NCI-H2029 treated with DMSO at 0.1 percent for 48 hours (cell line): ENCODE measurements at places on chromosomes 3 and 15.
A peak's percentile ranks its signal among the peaks of the same experiment; 100 is the strongest.

DNA sequence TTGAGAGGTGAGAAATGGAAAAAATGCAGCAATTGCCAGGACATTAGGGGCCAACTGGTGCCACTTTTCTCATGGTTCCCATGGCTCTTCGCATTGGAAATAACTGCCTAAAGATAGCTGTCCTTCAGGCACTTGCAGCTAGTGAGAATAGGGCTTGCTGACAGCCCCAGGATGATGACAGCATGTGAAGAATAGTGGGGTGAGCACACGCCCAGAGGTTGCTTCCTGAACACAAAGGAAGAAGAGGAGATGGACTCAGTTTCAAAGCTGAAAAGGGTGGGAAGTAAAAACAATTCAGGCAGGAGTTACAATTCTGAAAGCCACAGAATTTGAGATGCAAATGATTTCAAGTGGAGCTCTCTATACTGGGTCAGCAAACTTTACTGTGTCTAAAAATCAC, 45.6 kb downstream of the TNFAIP8L3 start:
- no peak for DNase-seq

GRCh38 chr3:147937341-147937740, 528.2 kb downstream of the ZIC1 start:
- no peak for DNase-seq

DNA sequence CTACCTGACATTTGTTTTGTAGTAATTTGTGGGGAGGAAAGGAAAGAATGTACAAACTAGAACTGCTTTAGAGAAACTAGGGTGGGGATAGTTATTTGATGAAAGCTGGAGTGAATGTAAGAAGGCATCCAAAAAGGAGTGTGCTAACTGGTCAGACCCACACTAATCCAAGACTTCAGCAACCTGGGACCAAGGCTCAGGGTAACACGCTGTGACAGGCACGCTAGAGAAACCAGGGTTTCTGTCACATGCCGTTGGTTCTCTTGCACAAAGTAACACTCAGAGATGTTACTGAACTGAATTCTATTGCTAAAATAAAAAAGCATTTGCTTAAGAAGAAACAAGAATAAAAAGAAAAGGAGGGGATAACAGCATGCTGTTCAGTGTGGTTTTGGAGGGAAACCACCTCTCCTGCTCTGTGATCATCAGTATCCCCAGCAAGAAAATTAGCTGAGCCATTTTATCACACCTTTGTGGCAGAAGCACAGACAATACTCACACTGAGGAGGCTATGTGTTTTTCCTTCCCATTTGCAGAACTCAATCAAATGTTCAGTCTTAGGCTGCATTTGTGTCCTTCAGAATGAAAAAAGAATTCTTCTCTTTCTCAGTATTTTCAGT, 2.8 kb upstream of the CCDC80 start:
- no peak for DNase-seq

DNA sequence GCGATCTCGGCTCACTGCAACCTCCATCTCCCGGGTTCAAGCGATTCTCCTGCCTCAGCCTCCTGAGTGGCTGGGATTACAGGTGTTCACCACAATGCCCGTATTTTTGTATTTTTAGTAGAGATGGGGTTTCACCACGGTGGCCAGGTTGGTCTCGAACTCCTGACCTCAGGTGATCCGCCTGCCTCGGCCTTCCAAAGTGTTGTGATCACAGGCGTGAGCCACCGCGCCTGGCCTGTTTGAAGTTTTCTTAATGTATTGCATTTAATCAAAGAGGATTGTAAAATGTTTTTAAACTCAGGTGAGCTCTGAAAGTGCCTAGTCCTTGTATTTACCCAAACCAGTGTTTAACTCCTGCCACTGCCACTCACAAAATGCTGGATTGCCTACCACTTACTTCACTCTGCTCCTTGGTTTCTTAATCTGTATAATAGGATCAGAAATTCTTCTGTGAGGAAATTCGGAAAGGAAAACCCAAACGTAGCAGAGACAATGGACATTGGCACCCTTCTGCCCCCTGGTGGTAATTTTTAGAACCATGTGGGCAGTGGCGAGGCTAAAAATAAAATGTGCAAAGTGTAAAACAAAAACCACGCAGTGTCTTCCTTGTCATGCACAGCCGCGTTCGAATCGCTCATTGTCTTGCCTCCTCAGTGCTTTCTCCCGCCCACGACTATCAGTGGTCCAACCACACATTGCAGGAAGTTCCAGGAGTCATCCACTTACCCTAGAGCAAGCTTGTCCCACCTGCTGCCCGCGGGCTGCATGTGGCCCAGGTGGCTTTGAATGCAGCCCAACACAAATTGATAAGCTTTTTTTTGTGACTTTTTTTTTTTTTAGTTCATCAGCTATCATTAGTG, 27.3 kb downstream of the CEP19 start:
- DNase-seq: peak; percentile 60

GRCh38 chr15:78956937-78957336, 12.1 kb upstream of the CTSH start:
- DNase-seq: no peak

- DNase-seq: no peak
These were observed 28.7 kb downstream of the ZNF385D start for GRCh38 chr3:21722301-21722700.

DNA sequence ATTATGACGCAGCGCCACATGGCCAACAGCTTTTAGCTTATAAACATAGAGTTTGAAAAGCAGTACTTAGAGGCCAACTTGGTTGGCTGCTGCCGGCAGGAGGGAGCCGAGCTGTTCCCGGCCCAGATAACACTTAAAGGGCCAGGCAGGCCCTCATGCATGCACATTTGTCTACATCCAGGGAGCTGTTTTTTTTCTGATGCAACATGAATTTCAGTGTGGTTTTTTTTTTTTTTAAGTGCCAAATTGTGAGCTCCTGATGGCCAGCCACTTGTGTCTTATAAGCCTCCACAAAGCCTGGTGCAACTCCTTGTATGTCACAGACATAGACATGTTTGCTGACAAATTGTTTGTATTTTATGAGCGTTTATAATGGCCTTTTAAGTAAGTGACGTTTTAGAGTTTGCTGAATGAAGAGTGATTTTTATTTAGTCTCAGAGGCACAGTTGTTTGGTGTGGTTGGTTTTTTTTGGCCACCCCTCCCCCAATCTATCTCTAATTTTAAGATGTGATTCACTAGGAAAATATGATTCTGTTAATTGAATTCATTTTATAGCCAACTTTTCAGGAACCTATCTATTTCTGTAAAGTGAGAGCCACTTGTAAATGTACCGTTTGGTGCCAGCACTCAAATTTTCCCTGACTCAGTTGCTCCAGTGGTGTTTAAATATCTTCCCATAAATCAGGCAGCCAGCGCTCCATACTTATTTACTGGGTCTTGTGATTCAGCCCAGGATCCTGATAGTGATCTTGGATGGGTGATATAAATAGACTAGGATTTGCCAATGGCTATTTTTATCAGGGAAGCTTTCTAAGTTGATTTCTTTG, 134.3 kb downstream of the VGLL4 start:
- DNase-seq: peak; percentile 21

DNA sequence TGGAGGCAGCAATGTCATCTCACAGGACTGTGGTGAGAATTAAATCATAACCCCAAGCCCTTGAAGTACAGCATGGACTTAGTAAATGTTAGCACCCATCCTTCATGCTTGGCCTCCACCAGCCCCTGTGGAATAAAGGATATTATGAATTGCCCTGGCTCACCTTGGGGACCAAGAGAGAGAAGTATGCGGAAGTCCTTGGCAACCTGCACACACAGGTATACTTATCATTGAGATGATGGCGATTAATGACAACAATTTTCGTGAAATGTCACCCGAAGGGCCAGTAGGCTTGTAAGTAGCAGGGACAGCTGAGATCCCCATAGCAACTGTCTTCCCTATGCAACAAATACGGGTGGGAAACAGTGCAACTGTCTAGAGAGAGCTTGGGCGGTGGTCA, 102.0 kb downstream of the FAM43A start:
- DNase-seq: no peak

DNA sequence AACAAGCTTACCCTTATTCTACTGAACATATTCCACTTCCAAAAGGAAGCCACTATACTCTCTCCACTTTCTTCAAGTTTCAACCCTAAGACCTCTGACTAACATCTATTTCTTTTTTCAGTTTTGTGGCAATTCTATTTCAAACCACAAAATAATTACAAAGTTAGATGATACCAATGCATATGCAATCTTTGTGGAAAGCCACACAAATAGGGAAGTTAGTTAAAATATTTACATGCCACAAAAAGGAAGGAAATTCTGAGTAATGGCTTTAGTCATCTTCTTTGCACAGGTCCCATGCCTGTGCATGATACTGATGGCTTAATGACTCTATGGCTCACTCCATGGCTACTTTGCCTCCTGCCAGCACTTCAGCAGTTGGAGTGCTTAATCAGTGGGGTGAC, 57.0 kb upstream of the MCTP2 start:
- DNase-seq: no peak

GRCh38 chr3:152623286-152623911, 211.5 kb upstream of the P2RY1 start:
- DNase-seq: no peak

GRCh38 chr15:63372753-63373152, 8.9 kb downstream of the CA12 start:
- DNase-seq: no peak

DNA sequence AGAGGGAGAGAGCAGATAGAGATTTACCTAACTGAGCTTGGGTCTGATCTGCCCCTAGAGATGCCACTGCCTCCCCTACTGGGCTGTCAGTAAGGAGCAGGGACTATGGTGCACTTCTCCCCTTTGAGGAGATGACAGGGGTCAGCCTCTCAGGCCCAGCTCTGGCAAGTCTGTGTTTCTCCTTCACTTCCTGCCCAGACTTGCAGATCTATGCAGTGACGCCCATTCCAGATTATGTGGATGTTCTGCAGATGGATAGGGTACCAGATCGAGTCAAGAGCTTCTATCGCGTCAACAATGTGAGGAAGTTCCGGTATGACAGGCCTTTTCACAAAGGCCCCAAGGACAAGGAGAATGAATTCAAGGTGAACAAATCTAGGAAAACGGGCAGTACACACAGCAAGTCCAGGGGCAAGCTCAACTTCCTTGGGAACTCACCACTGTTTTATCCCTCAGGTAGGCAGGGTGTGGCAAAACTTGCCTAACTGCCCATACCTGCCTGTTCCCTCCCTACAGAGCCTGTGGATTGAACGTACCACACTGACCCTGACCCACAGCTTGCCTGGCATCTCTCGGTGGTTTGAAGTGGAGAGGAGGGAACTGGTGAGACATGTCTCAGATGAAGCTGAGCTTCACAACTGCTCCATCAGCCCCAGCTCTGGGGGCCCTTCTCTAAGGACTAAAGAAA, 29.1 kb upstream of the MANF start:
- no peak for DNase-seq

- DNase-seq: no peak
These were observed 97.3 kb downstream of the SLCO3A1 start for GRCh38 chr15:91950631-91951329.

DNA sequence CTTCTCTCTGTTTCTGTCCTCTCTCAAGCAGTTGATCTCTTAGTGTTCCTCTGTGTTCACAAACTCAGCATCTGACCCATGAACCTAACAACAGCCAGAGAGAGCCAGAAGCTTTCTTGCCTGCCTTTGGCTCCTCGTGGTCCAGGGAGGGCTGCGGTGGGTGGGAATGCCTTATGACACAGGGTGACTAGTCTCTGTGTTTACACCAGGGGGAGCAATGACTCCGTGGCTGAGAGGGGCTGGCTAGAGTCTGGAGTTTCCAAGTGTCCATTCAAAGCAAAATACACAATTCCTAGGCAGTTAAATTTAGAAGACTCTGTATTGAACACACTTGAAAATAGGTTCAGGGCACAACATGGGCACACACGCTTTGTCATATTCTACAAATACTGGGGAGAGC, 370.0 kb upstream of the FRG2C start:
- no peak for DNase-seq

DNA sequence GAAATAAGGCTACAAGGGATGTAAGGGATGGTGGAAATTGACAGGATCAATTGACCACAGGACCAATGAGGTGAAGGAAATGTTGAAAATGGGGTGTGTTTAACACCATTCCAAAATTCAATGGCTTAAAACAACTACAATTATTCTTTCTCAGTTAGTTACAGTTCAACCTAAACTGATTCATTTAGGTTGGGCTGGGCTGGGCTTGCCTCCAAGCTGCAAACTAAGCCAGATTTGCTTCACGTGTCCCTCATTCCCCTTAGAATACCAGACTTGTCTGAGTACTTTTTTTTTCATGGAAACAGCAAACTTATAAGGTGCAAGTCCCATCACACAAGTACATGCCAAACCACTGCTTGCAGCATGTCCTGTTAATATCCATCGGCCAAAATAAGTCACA, 280.1 kb downstream of the NEK10 start:
- DNase-seq: no peak
